Stimulated activated naive CD4-positive, alpha-beta T cell treated with Interleukin-2 at 50 U/mL for 16 hours (primary cell): ENCODE measurements at places on chromosomes 2 and 18.

GRCh38 chr2:196530910-196531309, 108.6 kb upstream of the CCDC150 start:
- DNase-seq, result no peak

GRCh38 chr2:16005816-16006536, 65.6 kb downstream of the MYCN start:
- no peak for DNase-seq

DNA sequence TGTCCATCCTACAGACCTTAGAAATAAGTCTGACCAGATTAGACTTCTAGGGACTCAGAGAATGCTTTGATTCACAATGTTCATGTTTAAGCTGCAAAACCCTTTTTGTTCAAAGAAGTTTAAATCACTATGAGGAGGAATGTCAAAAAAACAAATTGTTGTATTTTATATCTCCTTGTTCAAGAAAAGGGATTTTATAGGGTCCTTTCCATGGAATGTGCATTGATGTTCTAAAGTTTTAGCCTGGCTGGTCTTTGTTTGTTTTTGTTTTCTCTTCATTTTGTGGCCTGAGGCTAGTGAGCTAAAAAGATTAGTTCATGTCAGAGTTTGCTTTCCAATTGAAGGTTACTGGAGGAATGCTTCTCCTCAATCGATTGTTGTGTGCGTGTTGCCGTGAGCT, 77.2 kb downstream of the MGAT5 start:
- DNase-seq, result no peak

- DNase-seq, result no peak
Measured at GRCh38 chr18:77910347-77910746, 660.7 kb downstream of the GALR1 start.

GRCh38 chr18:10437837-10438236, 16.6 kb upstream of the APCDD1 start:
- DNase-seq, result no peak

GRCh38 chr2:219461047-219461514, 26.4 kb downstream of the SPEG start:
- no peak for DNase-seq

DNA sequence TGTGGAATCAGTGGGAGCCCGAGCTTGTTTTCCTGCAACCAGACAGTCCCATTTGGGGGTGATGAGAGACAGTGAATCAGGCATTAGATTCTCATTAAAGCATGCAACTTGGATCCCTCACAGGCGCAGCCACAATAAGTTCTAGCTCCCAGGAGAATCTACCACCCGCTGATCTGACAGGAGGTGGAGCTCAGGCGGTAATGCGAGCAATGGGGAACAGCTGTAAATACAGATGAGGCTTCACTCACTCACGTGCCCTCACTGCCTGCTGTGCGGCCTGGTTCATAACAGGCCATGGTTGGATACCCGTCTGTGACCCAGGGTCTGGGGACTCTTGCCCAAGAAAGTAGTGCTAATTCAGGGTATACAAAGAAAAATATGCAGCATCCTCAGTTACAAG, 144.8 kb upstream of the RGPD4 start:
- DNase-seq, result no peak

DNA sequence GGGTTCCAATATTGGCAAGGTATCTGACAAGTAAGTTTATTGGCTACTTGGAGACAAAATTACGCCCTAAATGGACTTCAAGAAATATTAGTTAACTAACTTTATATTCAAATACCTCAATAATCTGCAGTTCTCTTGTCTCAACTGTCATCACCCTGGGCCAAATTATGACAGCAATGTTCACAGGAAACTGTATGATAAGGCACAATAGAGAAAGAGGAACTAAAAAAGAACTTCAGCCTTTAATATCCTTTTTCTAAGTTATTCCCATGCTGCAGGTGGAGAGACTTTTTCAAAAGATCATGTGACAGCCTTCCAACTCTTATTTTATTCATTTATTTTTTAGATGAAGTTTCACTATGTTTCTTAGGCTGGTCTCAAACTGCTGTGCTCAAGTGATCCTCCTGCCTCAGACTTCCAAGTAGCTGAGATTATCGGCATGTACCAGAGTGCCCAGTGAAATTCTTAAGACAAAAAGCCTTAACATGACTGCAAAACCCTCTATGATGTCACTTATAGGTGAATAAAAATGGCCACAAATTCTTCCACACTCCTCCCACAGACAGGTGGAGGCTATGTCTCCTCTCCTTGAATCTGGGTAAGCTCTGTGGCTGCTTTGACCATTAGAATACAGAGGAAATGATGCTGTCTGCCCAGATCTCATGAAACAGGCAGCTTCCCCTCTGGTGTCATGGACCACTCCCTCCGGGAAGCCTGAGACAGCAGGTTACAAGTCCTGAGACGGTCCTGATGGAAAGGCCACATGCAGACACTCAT, 211.0 kb downstream of the TGIF1 start:
- no peak for DNase-seq

DNA sequence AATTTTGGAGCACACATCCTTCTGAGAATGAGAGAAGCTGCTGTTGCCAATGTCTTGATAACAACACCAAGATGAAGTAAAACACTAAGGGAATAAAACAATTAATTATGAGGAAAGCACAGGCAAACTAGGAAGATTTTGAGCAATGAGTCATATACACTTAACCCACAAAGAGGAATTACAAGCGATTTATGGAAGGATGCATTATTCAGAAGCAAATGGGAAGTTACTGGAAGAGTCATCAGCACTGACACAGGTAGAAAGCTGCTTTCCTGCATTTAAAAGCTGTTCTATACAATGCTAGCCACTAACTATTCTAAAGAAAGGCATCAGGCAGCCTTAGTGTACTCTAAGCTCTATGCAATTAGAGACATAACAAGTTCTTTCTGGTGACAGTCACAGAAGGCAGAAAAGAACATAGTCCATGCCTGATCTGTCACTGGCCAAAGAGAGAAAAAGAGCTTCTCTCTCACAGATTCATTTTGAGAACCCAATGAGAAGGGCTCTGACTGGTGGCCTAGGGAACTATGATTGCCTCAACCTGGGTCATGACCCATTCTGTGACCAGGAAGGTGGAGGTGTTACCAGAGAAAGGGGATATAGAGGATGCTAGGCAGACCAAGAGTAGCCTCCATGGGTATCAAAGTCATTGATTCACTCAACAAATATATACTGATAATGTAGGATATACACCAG, 45.4 kb downstream of the M1AP start:
- DNase-seq, result no peak

- no peak for DNase-seq
Measured at GRCh38 chr2:7792031-7792651, 874.9 kb downstream of the RNF144A start.

- DNase-seq, result no peak
Measured at GRCh38 chr2:180554330-180554729, 426.1 kb upstream of the UBE2E3 start.

DNA sequence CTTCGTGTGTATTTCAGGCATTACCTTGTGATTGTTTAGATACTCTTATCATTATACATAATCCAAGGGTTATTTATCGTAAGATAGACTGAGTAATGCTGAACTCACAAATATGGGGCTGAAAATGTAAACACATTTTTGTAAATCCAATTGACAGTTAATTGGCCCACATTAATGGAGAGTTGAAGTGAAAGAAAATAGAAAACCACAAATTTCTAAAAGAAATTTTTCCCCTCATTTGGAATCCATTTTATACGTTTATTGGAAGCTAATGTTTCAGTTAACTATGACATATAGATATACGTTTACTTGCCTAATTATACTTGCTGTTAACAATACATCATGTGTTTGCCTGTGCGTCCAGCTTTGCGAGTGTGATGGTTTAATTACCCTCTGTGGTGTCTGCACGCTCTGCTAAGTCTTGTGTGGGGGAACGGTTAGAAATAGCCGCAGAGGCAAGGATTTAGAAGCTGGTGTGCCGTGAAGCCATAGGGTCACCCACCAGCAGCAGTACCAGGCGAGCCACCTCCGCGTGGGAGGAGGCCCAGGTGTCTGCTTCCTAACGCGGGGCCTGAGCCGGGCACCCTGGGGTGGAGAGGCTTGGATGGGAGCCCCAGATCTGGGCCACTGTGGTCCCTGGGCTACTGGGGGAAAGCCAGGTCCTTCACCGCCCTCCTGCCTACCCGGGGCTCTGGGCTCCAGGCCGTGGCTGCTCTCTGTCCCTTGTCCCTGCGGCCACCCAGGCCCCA, 38.0 kb downstream of the TSHZ1 start:
- no peak for DNase-seq

- DNase-seq, result no peak
Measured at GRCh38 chr18:54181856-54182602, 42.4 kb downstream of the MBD2 start.

GRCh38 chr2:62014102-62014501, 108.6 kb downstream of the COMMD1 start:
- no peak for DNase-seq

- DNase-seq, result no peak
Measured at GRCh38 chr2:205409411-205409810, 272.9 kb upstream of the NRP2 start.

DNA sequence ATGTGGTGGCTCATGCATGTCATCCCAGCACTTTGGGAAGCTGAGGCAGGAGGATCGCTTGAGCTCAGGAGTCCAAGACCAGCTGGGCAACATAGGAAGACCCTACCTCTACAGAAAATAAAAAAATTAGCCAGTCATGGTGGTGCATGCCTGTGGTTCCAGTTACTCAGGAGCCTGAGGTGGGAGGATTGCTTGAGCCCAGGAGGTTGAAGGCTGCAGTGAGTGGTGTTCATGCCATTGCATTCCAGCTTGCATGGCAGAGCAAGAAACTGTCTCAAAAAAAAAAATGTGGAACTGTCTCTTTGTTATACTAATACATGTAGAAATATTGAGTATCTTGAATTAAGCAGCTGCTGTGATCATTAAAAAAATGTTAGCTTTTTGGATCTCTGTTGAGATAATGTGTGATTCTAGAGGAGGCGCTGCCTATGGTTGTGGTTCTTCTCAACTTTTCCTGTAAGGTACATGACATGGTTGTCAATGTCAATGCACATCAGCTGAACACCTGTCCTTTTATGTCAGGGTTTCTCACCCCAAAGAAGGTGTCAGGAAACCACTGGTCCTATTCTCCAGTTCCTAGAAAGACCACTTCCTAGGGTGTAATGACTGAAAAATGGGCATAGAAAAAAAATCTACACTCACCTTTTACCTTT, 34.7 kb upstream of the IL1RL1 start:
- no peak for DNase-seq

- DNase-seq, result no peak
Measured at GRCh38 chr18:70195014-70195614, 10.4 kb downstream of the RTTN start.

DNA sequence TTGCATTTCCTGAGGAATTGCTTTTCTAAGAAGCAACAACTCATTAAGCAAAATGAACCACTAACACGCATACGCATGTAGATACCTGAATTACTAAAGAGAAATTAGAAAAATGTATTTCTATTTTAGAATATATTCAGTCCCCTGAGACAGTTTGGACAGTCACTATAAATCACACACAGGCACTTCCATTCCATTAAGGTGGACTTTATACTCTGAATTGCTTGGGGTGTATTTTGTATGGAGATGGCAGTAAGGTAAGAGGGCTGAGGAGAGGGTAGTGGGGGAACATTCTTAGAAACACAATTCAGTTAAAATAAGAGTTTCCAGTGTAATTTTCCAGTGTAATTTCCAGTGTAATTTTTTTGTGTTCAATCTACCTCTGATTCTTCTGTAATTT, 1.8 kb downstream of the CCDC141 start:
- DNase-seq, result no peak

DNA sequence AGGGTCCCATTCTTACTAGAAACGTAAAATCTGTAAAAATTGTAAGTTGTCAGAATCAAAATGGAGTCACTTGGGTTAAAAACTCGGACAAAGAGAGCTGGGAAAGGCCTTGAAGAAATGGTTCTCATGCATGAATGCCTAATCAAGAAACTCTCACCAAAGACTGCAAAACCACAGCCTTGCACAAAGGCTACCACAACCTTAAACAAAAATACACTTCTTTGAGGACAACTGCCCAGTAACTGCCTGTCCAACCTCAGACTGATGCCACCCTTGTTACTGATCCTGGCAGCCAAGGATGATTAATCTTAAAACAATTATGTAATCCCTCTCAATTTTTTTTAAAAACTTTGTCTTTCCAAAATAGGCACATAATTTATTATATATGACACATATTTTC, 299.3 kb downstream of the CCDC85A start:
- DNase-seq, result no peak

DNA sequence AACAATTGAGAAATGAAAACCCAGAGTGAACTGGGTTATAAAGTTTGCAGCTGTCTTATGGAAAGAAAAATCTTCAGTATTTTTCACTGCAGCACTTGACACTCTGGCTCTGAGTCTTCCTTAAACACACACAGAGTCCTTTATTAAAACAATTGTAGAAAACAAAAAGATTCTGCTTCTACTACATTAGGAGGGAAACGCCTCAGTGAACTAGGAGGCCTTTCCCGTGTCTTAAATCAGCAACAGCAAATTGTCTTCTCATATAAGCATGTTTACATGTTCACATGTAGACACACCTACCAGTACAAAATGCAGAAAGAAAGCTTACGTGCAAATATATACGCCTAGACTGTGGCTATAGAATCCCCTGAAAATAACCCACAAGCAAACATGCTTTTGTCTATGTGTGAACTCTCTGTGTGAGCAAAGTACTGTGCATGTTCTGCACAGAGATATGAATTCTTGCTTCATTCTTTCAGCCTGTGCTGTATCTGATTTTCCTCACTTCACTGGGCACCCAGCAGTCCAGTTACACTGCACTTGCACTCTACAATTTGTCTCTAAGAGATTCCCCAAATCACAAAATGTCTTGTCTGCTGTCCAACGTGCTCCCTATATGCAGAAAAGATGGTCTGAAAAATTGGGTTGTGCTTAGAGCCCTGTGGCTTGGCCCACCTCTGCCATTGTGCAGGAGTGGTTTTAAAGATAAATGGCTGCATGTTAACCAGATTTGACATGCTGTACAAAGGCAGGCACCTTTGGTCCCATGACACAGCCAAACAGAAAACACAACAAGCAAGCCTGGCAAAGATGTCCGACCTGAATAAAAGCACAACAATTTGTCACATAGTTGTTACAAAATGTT, 24.5 kb downstream of the ZEB2 start:
- DNase-seq, result no peak

DNA sequence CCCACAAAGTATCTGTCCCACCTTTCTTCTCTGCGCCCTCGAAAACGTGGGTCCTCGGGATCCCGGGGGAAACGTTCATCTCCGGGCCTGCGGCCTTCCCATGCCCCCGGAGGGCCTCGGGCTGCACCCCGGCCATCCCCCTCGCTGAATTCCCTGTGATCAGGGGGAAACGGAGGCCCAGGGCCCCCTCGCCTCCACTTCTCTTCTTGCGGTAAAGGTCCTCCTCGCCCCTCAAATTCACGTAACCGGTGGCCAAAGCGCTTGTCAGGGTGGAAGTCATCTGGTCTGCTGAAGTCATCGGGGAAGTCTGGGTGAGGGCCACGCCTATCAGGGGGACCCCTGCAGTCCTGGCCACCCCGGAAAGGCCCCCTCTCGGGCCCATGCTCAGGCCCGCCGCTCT, 12.3 kb downstream of the SFT2D3 start:
- DNase-seq, result no peak

GRCh38 chr2:189366349-189366748, 74.9 kb upstream of the WDR75 start:
- DNase-seq, result no peak
